ENCODE measurements at places on chromosomes 3 and 15. TPM values are rescaled to one million over a fixed set of nuclear protein-coding genes. Genes with fewer than 3 reads are reported as not detected.

Gene ZNF620
- 1.5 TPM for total RNA-seq

Gene GP9
- not detected for total RNA-seq

Gene MYL3
- total RNA-seq, result not detected

Gene SPSB4
- 0.98 TPM for total RNA-seq

Gene TOPBP1
- total RNA-seq, result 28.2 TPM

- no peak overlapping the region for H3K4me3 ChIP-seq
- no peaks in the 10 kb centered on the region for H3K4me1 ChIP-seq
- H3K27ac ChIP-seq, result no peak overlapping the region
- H3K27me3 ChIP-seq, result no peaks in the 10 kb centered on the region
Observed at GRCh38 chr3:107076946-107077345, 300.3 kb upstream of the CCDC54 start.

GRCh38 chr3:107988460-107989175, 102.2 kb downstream of the CD47 start:
- DNase-seq, result no peak
- no peaks in the 10 kb centered on the region for H3K36me3 ChIP-seq
- peaks cover 53% of the 10 kb centered on the region for H3K4me1 ChIP-seq
- H3K27ac ChIP-seq, result peak overlapping the region; percentile 47
- H3K4me3 ChIP-seq, result no peak overlapping the region
- no peaks in the 10 kb centered on the region for H3K27me3 ChIP-seq

DNA sequence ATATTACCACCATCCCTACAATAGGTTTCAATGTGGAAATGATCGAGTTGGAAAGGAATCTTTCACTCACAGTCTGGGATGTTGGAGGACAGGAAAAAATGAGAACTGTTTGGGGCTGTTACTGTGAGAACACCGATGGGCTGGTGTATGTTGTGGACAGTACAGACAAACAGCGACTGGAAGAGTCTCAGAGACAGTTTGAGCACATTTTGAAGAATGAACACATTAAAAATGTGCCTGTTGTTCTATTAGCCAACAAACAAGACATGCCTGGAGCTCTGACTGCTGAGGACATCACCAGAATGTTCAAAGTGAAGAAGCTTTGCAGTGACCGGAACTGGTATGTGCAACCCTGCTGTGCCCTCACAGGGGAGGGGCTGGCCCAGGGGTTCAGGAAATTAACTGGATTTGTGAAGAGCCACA, 510 bp downstream of the ARL14 start:
- no peaks in the 10 kb centered on the region for H3K36me3 ChIP-seq
- no peak overlapping the region for H3K4me3 ChIP-seq
- no peak for DNase-seq
- H3K27me3 ChIP-seq, result no peaks in the 10 kb centered on the region
- no peak overlapping the region for H3K27ac ChIP-seq

GRCh38 chr3:37996785-37997301, 6.3 kb downstream of the VILL start:
- H3K4me3 ChIP-seq, result no peak overlapping the region
- no peak for DNase-seq
- H3K4me1 ChIP-seq, result peaks cover 39% of the 10 kb centered on the region
- H3K27ac ChIP-seq, result peak overlapping the region; percentile 92

DNA sequence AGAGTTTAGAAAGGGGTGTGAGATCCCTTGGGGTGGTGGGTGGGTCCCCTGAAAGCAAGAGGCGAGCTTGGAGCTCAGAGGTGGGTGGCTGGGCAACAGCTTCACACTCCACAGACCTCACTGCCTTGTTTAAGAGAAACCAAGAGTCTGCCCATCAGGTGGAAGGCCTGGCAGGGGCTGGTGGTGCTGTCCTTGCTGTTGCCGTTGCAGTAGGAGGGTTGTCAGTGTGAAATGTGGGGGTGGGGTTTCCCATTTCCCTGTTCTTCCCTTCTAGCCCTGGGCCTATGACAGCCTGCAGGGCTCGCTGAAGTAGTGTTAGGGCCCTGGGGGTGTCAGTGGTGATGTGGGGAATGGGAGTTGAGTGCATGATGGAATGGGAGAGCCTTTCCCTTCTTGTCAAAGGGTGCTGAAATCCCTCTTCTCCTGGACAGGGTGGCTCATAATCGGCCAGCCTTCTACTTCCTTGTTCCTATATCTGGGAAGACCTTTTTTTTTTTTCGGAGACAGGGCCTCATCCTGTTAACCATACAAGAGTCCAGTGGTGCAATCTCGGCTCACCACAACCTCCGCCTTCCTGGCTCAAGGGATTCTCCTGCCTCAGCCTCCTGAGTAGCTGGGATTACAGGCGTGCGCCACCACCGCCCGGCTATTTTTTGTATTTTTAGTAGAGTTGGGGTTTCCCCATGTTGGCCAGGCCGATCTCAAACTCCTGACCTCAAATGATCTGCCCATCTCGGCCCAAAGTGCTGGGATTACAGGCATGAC, 4.3 kb downstream of the PLEKHO2 start:
- no peak for DNase-seq
- H3K4me1 ChIP-seq, result peaks cover 69% of the 10 kb centered on the region
- no peaks in the 10 kb centered on the region for H3K36me3 ChIP-seq
- H3K27me3 ChIP-seq, result no peaks in the 10 kb centered on the region
- H3K27ac ChIP-seq, result peak overlapping the region; percentile 98
- no peak overlapping the region for H3K4me3 ChIP-seq

DNA sequence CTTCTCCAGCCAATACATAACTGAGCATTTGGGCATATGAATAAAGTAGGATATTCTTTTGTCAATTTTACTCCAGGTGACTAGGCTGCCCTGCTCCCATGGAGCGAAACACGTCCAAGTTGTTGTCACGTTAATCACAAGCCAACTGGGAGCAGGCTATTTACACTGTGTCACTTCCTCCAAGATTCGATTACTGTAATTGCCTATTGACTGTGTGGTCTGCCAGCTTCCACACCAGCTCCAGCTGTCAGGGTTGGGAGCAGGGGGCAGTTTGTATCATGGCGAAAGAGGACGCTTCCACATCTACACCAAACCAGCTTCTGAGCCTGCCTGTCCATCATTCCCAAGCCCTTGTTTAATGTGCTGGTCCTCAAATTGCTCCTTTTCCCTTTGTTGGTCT, 89.2 kb upstream of the RORA start:
- DNase-seq, result no peak
- no peak overlapping the region for H3K4me3 ChIP-seq
- H3K27ac ChIP-seq, result no peak overlapping the region
- H3K4me1 ChIP-seq, result no peaks in the 10 kb centered on the region

DNA sequence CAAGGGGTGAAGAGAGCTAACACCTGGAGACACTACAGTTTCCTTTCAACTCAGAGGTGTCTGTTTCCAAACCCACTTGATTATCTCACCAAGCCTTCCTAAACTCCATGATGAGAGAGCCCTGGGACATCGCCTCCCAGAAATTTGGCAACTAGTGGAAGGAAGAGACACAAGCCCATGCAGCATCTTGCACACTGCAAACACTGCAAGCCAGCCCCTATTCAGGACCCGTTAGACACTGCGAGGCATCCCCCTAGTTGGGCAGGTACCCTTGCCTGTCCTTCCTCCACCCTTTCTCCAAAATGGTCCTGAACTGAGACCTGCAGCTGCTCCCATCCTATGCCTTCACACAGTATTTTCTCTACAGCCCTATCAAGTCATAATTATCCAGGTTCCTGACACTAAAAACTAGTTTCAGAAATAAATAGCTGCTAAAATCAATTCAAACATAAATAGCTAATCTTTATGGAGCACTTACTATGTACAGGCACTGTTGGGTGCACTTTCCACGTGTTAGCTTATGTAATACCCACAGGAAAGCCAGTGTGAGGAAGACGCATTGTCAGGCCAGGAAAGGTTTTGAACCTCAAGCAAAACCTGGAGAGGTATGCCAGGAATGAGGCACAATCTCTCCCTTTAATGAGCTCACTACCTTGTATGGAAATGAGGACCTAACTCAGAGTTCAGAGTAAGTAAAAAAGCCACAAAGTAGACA, 2.8 kb downstream of the MAGI1 start:
- DNase-seq, result no peak
- H3K27me3 ChIP-seq, result no peaks in the 10 kb centered on the region
- H3K36me3 ChIP-seq, result no peaks in the 10 kb centered on the region
- no peak overlapping the region for H3K4me3 ChIP-seq
- no peak overlapping the region for H3K27ac ChIP-seq

DNA sequence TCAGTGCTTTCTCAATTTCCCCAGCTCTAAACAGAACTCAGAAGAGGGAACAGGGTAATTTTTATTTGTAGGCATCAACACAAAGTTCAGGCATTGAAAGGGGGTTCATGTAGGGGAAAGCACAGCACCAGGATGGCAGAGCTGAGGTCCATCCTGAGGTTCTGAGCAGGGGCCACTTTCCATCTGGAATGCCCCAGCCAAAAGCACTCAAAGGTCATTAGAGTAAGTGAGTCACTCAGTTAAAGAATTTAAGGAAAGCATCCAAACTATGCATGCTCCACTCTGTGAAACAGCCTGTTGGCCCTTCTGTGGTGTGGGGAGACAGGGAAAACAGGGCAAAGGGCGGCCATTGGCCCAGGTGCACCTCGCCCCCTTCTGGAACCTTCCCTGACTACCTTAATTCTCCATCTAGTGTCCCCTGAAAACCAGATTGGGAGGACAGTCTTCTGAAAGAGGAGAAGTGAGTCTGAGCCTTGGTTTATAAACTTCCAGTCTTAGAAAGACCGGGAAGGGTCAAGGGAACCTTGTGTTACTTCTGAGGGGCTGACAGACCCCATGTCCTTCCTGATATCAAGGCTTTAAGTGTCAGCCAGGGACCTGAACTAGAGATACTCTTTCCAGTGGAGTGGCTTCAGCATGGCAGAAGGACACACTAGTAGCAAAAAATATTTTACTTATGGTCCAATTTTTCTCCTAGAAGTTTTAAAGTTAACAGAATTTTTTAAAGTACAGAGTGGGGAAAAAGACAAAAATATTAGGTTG, 133.3 kb downstream of the MYLK start:
- no peak overlapping the region for H3K4me3 ChIP-seq
- peaks cover 12% of the 10 kb centered on the region for H3K4me1 ChIP-seq
- no peaks in the 10 kb centered on the region for H3K36me3 ChIP-seq
- H3K27me3 ChIP-seq, result no peaks in the 10 kb centered on the region
- H3K27ac ChIP-seq, result no peak overlapping the region
- no peak for DNase-seq

DNA sequence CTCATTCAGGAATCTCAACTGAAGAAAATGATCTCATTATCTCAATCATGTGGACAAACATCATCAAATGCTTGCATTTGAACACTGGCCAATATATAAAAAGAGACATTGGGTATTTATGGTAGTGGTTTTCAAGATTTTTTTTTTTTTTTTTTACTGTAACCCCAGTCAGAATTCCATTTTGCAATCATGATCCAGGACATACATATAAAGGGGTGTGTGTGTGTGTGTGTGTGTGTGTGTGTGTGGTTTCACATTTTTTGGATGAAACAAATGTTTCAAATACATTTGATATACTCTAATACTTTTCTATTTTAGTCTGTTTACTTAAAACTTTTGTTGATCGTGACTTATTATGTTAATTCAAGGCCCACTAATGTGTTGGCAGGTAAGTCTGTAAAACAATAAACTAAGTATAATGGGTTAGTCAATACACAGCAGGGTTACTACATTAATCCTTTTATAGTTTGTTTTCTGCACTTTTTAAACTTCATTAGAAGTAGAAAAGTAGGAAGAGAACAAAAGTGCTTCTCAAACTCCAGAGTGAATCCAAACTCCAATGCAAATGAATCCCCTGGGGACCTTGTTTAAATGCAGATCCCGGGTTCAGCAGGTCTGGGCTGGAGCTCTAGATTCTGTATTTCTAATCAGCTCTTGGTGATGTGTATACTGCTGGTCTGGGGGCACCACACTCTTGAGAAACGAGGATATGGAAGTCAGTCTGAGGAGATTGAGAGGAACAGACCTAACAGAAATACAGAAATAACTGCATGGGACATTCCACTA, 17.6 kb downstream of the THRB start:
- H3K4me1 ChIP-seq, result peaks cover 11% of the 10 kb centered on the region
- H3K27me3 ChIP-seq, result no peaks in the 10 kb centered on the region
- H3K4me3 ChIP-seq, result no peak overlapping the region
- H3K36me3 ChIP-seq, result no peaks in the 10 kb centered on the region

GRCh38 chr3:139533781-139534454, 5.6 kb downstream of the RBP1 start:
- DNase-seq, result no peak
- no peaks in the 10 kb centered on the region for H3K27me3 ChIP-seq
- no peaks in the 10 kb centered on the region for H3K36me3 ChIP-seq
- no peak overlapping the region for H3K27ac ChIP-seq

DNA sequence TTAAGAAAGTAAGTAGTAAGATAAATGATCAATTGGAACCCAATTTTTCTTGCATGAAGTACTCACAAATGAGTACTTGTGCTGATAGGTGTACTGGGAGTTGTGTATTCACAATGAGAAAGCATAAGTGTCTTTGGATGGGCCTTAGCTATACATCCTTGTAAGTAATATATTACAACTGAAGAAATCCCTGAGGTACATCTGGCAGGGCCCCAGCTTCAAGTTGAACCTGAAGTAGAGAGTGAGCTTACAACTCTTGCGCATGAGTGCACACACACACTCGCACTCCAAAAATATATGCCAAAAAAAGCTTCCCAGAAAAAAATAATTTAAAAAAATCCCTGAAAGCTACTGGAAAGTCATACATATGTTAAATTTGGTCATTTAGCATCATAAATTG, 222.5 kb downstream of the ROBO2 start:
- H3K36me3 ChIP-seq, result no peaks in the 10 kb centered on the region
- DNase-seq, result no peak
- no peaks in the 10 kb centered on the region for H3K4me1 ChIP-seq
- no peak overlapping the region for H3K27ac ChIP-seq
- no peaks in the 10 kb centered on the region for H3K27me3 ChIP-seq
- no peak overlapping the region for H3K4me3 ChIP-seq

DNA sequence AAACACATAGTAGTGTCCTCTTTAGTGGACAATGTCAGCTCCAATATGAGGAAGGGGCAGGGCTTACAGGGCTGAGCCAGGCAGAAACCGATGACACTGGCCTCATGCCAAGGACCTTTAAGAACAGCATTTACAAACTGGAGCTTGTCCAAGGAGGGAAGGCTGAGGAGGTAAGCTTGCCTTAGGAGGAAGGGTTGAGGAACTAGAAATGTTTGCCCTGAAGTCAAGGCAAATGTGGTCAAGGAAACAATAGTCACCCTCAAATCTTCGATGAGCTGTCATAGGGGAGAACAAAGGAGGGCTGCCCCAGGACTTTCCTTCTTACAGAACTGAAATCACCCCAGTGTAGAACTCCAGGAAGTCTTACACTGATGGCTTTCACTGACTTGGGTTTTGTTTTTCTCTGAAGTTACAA, 136.4 kb downstream of the LIPC start:
- no peak overlapping the region for H3K4me3 ChIP-seq
- no peaks in the 10 kb centered on the region for H3K36me3 ChIP-seq
- no peaks in the 10 kb centered on the region for H3K27me3 ChIP-seq
- no peaks in the 10 kb centered on the region for H3K4me1 ChIP-seq
- no peak overlapping the region for H3K27ac ChIP-seq
- no peak for DNase-seq

GRCh38 chr15:54803987-54804386, 392.8 kb downstream of the RSL24D1 start:
- no peak overlapping the region for H3K27ac ChIP-seq
- no peak overlapping the region for H3K4me3 ChIP-seq

GRCh38 chr3:94115482-94115881, 52.6 kb downstream of the NSUN3 start:
- H3K4me3 ChIP-seq, result no peak overlapping the region
- no peak overlapping the region for H3K27ac ChIP-seq
- peaks cover 4% of the 10 kb centered on the region for H3K36me3 ChIP-seq
- DNase-seq, result no peak
- H3K4me1 ChIP-seq, result no peaks in the 10 kb centered on the region

GRCh38 chr15:39084674-39085530, 496.0 kb upstream of the THBS1 start:
- no peak overlapping the region for H3K27ac ChIP-seq
- no peaks in the 10 kb centered on the region for H3K27me3 ChIP-seq
- DNase-seq, result no peak
- H3K4me1 ChIP-seq, result no peaks in the 10 kb centered on the region
- H3K4me3 ChIP-seq, result no peak overlapping the region

Measured in vagina (tissue), 2 donors.